Activated CD4-positive, CD25-positive, alpha-beta regulatory T cell (primary cell): ENCODE measurements at places on chromosomes 11 and 22.

DNA sequence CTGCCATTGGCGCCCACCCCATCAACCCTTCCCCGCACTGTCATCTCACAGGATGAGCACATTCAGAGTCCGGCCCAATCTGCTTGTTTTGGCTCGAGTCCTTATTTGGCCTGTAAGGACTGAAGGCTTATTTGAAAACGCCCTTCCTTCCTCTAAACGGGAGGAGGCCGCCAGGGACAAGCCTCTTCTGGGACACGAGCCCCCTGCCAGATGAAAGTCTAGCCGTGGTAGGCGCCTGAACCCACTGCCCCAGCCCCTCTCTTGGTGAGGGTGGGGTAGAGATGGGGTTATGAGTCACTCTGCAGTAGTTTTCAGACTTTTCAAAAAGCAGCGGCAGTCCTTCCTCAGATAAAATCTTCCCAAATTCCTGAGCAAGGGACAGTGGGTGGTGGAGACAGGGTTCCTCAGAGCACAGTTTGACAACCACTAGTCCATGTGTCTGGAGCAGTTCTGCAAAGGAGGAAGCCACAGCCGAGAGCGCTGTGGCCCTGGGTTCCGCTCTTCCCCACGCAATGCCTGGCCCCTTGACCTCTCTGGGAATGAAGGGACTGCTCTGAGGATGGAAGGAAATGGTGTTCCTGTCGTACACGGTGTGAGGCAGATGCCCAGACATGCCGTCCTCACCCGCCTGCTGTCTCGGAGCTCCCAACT is 57.0 kb downstream of the MYH9 start:
- DNase-seq = no peak

GRCh38 chr11:122758339-122758738 is 80.0 kb upstream of the CRTAM start:
- no peak for DNase-seq

DNA sequence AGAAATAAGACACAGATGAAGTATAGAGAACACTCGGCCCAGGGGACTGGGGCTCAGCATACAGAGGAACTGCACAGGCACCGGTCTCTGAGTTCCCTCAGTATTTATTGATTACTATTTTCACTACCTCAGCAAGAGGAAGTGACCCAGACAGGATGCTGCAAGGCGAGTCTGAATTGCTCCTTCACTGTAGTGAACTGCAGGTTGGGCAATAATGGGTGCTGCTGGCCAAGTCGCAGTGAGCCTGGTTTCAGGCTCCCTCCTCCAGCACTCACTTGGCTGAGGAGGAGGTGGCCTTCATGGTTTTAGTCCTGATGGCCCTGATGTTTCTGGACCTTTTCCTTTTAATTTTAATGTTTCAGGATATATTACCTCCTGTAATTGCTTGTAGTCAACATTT is 10.4 kb downstream of the OR52K2 start:
- DNase-seq = no peak

- DNase-seq = no peak
These were observed 1331.5 kb downstream of the TBC1D22A start for GRCh38 chr22:48093981-48094380.

- DNase-seq = no peak
These were observed 215.6 kb downstream of the DDX10 start for GRCh38 chr11:108880510-108880909.

DNA sequence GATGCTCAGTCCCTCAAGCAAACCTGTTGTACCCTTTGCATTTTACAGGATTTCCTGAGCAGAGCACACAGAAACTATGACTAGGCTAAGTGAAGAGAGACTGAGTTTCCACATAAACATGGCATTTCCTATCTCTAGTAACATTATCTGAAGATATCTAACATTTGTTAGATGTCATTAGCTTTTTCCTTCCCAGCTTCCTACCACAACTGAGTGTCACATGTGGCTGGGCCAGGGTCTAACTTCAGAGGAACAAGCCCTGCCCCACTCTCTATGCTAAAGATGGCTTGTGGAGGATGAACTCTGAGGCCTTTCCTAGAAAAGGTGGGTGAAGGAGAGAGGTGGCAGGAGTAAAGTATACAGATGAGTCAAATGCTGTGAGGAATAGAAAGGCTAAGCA is 16.5 kb downstream of the C22orf42 start:
- DNase-seq = no peak

DNA sequence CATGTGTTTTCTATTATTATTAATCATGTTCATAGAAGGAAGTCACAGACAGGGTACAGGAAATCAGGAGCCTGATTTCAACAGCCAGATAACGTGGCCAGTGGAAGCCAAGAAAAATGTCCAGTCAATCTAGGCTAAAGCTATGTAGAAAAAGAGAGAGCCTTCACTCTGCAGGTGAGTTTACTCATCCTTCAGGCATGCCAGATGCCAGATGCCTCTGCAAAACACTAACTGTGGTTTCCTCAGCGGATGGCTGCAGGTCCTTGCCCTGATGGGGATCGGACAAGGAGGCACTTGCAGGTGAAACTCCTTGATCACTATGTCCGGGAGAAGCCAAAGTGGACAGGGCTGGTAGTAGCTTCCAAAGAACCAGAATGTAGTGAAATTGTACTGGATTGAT is 962.3 kb upstream of the RAG2 start:
- DNase-seq = no peak

DNA sequence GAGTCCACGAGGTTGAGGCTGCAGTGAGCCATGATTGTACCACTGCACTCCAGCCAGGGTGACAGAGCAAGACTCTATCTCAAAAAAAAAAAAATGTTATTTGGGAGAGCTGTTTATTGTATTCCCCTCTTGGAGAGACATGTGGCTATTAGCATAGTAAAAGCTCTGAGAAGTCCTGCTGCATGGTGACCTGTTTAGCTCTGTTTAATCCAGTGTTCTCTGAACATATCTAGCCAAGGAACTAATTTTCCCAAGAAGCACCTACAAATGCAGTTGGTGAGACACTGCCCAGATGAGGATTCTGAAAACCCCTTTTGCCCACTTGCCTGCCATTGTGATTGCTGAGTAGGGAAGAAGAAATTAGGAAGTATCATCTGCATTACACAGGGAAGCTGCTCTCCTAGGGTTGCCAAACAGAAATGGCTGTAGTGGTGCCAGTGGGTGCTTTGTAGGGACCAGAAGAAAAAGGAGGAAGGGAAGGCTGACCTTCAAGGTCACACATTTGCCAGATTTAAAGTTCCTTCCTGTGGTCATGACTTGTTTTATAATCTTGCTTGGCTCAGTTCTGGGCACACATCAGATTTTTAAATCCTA is 15.7 kb downstream of the TIMP3 start:
- no peak for DNase-seq

- no peak for DNase-seq
These were observed 14.3 kb upstream of the PDE2A start for GRCh38 chr11:72688486-72688885.

DNA sequence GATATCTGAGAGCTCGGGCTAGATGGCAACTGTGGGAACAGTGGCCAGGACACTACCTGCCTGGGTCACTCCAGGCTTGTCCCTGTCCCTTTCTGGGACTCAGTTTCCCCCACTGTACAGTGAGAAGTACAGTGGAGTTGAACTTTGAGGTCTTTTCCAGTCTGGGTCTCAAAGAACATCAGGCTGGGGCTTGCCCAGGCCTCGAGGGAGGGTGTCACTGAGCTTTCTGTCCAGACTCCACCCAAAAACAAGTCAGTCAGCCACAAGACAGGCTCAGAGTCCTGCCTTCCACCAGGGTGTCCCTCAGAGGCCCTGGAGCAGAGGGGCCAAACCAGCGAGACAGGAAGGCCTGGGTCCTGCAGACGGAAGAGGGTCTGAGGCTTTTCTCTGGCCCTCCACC is 2.0 kb upstream of the PLA2G3 start:
- DNase-seq = no peak

DNA sequence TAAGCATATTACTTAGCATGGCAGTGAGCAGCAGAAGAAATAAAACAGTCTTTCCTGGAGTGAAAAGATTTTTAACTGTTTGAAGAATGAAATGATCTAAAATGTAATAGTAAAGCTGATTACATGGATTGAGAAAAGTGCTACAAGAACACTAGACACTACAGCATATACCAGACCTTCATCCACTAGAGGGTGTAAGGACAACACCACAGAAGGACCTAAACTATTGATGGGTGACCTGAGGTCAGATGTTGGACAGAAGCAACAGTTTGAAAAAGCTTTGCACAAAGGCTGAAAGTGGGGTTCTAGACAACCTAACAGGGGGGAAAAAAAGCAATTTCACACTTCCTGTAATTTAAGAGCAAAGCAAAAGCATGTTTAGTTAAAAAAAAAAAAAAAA is 97.7 kb downstream of the RBFOX2 start:
- no peak for DNase-seq

- no peak for DNase-seq
These were observed 44.3 kb downstream of the LINC01488 start for GRCh38 chr11:69525516-69526452.

DNA sequence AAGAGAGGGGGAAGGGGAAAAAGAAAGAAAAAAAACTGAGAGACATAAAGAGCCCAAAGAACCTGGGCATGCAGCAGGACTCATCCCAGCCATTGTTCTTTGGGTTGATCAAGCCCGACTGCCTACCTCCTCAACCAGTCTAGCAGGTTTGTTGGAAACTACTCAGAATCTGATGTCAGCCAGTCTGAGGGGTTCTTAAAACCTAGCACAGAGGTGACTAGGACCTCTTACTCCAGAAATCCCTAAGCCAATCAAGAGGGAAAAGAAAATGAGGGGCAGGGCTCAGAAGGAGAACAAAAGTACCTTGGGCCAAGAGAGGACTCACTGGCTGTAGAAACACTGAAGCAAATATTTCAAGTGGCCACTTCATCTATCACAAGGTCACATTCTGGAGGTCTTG is 228.0 kb downstream of the AASDHPPT start:
- DNase-seq = no peak

- DNase-seq = no peak
These were observed 165.0 kb downstream of the SOX6 start for GRCh38 chr11:16191212-16191867.

DNA sequence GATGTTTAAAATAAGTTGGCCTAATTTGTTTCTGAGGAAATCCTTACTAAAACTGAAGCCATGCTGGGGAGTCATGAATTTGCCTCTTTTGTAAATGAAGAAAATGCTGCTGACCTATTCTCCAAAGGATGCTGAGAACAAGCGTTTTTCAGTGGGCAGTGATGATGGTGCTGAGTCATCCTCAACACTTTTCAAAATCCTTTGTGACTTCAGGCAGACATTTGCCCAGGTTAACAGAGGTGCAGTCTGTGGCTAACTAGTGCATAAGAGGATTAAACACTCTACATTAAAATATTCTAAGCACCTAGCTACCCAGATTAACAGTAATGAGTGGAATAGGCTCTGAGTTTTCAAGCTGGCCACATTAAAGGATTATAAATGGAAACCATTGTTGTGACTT is 509.0 kb downstream of the DLG2 start:
- DNase-seq = no peak

GRCh38 chr22:44030702-44031082 is 6.6 kb downstream of the PARVB start:
- no peak for DNase-seq

DNA sequence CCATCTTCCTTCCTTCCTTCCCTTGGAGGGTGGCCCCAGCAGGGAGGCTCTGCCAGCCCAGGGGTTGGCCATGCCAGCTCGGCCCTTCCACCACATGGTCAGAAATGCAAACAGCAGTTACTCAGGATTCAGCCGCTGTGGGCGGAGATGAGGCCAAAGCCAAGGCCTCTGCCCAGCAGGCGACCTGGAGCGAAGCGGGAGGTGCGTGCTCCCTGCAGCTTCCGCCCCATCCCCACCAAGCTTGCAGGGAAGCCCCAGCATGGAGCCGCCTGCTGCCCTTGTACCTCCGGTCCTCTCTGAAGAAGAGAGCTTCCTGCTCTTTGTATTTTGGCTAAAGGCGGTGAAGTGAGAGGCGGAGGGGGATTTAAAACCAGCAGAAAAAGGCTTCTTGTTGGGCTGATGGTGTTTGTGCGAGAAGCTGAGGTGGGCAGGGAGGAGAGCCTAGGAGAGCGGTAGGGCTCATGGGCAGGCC is 50.4 kb downstream of the ANO1 start:
- DNase-seq = no peak

- no peak for DNase-seq
These were observed 104.3 kb downstream of the TMEM135 start for GRCh38 chr11:87141980-87142514.

- no peak for DNase-seq
These were observed 17.2 kb downstream of the DGCR6L start for GRCh38 chr22:20302438-20303228.

GRCh38 chr22:38429499-38430068 is 25.4 kb downstream of the KCNJ4 start:
- no peak for DNase-seq

DNA sequence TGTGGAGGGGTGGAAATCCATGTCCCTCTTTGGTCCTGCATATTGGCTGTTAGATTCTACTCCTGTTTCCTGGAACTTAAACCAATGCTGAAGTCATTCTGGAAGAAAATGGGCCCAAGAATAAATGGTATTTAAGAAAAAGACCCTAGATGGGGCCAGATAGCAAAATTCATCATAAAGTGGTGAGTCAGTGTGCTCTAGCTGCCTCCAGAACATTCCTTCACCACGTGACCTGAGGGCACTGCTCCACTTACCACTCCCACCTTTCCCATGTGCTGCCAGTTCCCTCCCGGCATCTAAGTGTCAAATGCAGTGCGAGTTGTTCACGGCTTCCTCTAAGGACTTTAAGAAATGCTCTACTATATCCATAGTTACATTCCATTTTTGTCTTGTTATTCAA is 30.9 kb upstream of the NAP1L4 start:
- DNase-seq = no peak

- no peak for DNase-seq
These were observed 340.2 kb downstream of the TBC1D22A start for GRCh38 chr22:47102648-47103047.

DNA sequence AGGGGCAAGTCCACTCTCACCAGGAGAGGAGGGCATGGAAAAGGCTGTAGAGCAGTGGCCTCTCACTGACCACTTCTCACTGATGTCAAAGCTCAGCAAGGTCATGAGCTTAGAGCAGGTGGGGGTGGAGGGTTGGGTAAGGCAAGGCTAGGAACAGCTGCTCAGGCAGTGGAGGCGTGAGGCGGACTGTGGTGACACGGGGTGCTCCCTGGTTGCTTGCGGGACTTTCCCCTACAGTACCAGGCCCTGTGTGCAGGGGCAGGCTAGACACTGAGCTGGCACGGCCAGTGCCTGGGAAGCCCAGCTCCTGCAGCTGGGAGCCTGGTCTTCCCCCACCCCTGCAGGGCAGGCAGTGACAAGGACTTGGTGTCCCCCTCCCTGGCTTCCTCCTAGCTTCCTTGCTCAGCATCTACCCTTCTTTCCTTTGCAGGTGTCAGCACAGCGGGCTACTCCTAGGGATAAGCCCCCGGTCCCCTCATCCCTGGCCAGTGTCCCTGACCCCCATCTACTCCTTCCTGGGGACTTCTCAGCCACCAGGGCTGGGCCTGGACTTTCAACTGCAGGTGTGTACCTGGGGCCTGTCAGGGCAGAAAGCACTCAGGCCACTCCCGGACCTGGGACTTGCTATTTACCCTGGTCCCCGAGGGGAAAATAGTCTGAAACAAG is 45.6 kb downstream of the PISD start:
- peak; percentile 10 for DNase-seq
